ENCODE measurements at places on chromosomes 11 and 22.

DNA sequence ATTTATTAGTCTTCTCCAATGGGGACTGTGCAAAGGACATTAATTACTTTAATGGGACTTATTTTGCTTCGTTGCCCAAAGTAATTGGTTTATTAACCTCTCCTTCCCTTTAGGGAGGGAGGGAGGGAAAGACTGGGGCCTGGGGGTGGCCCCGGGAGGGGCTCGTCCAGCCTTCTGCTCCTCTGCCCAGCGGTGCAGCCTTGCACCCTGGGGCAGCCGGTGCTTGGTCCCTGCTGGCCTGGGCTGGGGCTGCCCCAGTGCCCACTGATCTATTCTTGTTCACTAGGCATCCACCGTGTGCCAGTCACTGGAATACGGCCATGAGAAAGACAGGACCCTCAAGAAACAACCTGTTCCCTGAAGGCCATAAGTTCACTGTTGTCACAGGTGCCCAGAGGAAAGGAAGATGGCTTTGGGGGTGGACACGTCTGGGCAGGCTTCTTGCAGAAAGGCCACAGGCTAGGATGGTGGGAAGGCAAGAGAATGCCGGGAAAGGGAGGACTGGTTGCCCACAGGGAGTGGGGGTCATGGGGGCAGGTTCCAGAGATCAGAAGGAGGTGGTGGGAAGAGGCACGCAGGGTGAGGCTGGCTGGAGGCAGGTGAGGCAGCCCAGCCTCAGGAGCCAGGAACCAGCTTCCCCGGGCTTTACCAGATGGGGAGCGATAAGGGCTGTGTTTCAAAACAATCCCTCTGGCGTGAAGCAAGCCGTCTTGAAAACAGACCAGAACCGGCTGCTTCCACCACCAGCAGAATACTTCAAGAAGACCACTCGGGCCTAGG is 47.6 kb upstream of the KCNQ1OT1 start:
- H3K4me3 ChIP-seq = no peak overlapping the region
- no peak for DNase-seq
- no peaks in the 10 kb centered on the region for H3K27me3 ChIP-seq
- H3K4me1 ChIP-seq = peaks cover 9% of the 10 kb centered on the region

DNA sequence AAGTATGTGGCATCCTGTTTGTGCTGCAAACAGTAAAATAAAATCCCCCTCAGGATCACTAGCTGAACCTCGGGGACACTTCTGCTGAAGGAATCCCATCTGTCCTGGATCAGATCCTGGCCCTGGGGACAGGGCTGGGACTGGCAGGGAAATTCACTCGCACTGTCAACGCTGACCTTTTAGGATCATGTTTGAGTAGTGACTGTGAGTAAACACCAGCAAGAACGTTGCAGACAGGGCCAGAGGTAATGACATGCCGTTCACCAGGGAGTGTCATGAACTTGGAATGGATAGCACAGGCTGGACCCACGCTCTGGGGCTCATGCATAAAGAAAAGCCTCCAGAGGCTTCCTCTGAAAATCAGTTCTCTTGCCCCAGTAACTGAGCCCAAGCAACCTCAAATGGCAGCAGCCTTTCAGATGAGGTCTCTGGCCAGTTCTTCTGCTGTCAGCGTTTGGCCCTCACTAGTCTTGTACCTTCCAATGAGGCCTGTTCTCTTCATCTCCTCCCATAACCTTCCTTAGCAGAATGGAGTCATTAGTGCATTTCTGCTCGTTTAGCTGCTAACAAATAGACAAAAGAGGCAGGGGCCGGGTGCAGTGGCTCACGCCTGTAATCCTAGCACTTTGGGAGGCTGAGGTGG is 51.0 kb upstream of the BARX2 start:
- no peaks in the 10 kb centered on the region for H3K36me3 ChIP-seq
- H3K27ac ChIP-seq = peak overlapping the region; percentile 63
- H3K4me1 ChIP-seq = peaks cover 19% of the 10 kb centered on the region
- no peaks in the 10 kb centered on the region for H3K27me3 ChIP-seq
- H3K4me3 ChIP-seq = peak overlapping the region; percentile 12

GRCh38 chr11:64559351-64560138 is 31.5 kb upstream of the SLC22A12 start:
- no peaks in the 10 kb centered on the region for H3K27me3 ChIP-seq
- no peaks in the 10 kb centered on the region for H3K36me3 ChIP-seq
- no peak overlapping the region for H3K27ac ChIP-seq
- H3K4me1 ChIP-seq = peaks cover 12% of the 10 kb centered on the region
- no peak overlapping the region for H3K4me3 ChIP-seq

- no peaks in the 10 kb centered on the region for H3K36me3 ChIP-seq
- no peak for DNase-seq
- H3K4me3 ChIP-seq = no peak overlapping the region
These were observed 446.5 kb downstream of the AASDHPPT start for GRCh38 chr11:106523921-106524320.

- H3K4me1 ChIP-seq = peaks cover 26% of the 10 kb centered on the region
- H3K27me3 ChIP-seq = no peaks in the 10 kb centered on the region
- H3K27ac ChIP-seq = peak overlapping the region; percentile 83
- H3K4me3 ChIP-seq = no peak overlapping the region
- H3K36me3 ChIP-seq = no peaks in the 10 kb centered on the region
These were observed 18.1 kb downstream of the CKAP5 start for GRCh38 chr11:46827995-46828394.

DNA sequence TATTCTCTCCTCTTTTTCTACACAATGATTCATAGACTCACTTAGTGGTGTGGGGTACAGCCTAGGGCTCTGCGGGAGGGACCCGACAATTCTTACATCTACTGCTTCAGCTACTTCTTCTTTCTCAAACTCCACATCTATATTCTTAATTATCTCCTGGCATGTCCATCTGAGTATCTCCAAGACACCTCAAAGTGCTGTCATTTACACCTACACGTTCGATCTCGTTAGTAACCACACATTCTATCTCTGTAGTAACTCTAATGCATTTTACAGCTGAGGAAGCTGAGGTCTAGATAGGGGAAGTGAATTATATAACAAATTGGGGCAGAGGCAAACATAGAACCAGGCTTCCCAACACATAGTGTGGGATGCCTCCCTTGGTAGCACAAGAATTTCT is 27.7 kb upstream of the RRM1 start:
- no peak overlapping the region for H3K27ac ChIP-seq
- no peak overlapping the region for H3K4me3 ChIP-seq
- H3K27me3 ChIP-seq = no peaks in the 10 kb centered on the region
- peaks cover 3% of the 10 kb centered on the region for H3K36me3 ChIP-seq
- H3K4me1 ChIP-seq = peaks cover 6% of the 10 kb centered on the region
- no peak for DNase-seq

DNA sequence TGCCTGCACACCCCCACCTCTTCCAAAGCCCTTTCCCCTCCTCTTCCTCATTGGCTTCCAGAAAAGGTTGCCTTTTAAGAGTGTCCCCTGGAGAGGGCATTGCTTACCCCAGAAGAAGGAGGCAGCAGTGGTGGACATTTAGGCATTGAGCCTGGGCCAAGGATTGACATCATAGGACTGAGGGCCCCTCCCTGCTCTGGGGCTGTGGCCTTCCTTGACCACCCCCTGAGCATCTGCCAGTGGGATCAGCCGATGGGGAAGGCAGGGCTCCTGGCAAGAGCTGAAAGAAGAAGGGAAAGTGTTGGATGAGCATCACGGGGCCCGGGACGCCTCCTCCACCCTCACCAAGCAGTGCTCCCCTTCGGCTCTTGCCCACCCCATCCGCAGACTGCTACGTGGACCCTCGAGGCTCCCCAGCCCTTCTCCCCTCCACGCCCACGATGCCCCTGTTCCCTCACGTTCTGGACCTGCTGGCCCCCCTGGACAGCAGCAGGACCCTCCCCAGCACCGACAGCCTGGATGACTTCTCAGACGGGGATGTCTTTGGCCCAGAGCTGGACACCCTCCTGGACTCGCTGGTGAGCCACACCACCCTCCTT is 37.4 kb downstream of the ZC3H7B start:
- H3K27ac ChIP-seq = no peak overlapping the region
- DNase-seq = peak; percentile 9
- no peak overlapping the region for H3K4me3 ChIP-seq

GRCh38 chr11:796565-797295 is 1.4 kb downstream of the SLC25A22 start:
- H3K27me3 ChIP-seq = no peaks in the 10 kb centered on the region
- H3K4me1 ChIP-seq = peaks cover 40% of the 10 kb centered on the region
- peak overlapping the region; percentile 96 for H3K4me3 ChIP-seq
- H3K27ac ChIP-seq = peak overlapping the region; percentile 87

DNA sequence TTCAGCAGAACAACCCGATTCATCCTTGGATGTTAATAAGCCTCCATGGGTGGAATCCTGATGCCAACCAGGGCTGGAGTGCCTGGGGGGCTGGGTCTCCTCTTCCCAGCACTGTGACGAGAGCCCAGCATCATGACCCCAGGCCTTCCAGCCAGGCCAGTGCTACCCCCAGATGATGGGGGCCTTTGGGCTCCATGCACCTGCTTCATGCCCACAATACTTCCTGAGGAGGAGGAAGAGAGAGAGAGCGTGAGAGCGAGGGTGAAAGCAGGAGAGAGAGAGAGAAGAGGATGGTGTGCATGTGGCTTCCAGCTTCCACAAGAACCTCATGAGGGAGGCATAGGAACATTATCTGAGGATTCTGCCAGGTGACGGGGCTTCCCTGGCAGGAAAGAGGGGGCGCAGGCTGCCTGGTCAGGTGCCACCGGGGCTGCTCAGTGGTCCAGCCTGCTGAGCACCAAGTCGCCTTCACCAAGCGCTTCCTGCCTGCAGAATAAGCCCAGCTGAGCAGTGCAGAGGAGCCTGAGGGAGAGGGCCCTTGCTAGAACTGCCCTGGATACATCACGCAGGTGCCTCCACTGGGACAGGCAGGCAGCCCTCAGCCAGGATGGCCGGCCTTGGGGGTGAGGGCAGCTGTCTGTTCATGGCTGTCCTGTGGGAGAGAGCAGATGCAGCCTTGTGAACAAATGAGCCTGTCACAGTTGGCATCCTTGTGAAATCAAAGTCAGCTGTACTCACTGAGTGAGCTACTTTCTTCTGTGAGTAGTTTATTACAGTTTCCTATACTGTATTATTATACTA is 243.3 kb upstream of the B3GAT1 start:
- no peak for DNase-seq
- no peaks in the 10 kb centered on the region for H3K27me3 ChIP-seq
- no peaks in the 10 kb centered on the region for H3K4me1 ChIP-seq

GRCh38 chr11:18934195-18934814 is 4.9 kb downstream of the MRGPRX1 start:
- no peaks in the 10 kb centered on the region for H3K36me3 ChIP-seq
- no peak overlapping the region for H3K4me3 ChIP-seq
- H3K27ac ChIP-seq = no peak overlapping the region
- no peaks in the 10 kb centered on the region for H3K27me3 ChIP-seq
- no peaks in the 10 kb centered on the region for H3K4me1 ChIP-seq

DNA sequence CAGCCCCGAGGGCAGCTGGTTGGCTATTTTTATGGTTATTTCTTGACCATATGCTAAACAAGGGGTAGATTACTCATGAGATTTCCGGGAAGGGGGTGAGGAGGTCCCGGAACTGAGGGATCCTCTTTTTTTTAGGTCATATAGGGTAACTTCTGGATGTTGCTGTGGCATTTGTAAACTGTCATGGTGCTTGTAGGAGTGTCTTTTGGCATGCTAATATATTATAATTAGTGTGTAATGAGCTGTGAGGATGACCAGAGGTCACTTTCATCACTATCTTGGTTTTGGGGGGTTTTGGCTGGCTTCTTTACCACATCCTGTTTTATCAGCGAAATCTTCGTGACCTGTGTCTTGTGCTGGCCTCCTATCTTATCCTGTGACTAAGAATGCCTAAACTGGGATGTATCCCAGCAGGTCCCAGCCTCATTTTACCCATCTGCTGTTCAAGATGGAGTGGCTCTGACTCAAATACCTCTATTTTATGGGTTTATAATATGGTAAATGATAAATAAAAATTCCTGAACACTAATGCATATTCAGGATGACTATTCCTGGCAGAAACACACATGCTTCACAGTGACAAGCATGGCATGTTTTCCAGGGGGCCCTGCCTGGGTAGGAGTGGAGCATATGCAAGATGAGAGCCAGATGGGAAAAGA is 11.2 kb downstream of the KREMEN1 start:
- no peak for DNase-seq
- H3K36me3 ChIP-seq = no peaks in the 10 kb centered on the region
- H3K27ac ChIP-seq = peak overlapping the region; percentile 30

DNA sequence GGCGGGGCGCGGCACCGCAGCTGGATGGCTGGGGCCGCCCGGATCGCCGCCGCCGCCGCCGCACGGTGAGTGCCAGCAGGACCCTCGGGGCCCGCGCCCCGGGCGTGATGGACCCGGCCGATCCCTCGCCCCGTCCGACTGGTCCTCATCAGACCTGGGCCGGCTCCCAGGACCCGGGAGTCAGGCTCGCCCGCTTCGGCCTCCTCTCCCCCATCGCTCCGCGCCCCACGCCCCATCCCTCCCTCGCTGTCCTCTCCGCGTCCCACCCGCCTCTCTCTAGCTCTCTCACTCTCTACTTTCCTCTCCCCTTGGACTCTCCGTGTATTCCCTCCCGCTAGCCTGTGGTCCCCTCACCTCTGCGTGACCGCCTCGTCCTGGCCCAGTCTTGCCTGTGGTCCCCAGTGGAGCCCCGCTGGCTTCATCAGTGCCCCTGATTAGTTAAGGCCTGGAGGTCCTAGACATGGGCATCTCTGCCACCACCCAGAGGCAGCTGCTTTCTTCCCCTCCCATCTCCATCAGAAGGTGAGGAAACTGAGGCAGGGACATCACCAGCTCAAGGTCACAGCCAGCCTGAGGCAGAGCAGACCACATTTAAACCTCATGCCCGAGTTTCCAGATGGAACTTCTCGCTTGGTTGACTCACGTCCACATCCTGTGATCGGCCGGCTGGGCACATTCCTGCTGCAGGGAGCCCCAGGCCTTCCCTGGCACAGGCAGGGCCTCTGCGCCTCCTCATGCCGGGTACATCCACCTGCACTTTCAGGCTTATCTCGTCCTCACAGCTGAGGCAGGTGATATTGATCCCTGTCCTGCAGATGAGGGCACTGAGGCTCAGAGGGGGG is 429 bp downstream of the SLC39A13 start:
- H3K4me1 ChIP-seq = peaks cover 57% of the 10 kb centered on the region
- H3K27me3 ChIP-seq = no peaks in the 10 kb centered on the region
- peak overlapping the region; percentile 75 for H3K4me3 ChIP-seq

DNA sequence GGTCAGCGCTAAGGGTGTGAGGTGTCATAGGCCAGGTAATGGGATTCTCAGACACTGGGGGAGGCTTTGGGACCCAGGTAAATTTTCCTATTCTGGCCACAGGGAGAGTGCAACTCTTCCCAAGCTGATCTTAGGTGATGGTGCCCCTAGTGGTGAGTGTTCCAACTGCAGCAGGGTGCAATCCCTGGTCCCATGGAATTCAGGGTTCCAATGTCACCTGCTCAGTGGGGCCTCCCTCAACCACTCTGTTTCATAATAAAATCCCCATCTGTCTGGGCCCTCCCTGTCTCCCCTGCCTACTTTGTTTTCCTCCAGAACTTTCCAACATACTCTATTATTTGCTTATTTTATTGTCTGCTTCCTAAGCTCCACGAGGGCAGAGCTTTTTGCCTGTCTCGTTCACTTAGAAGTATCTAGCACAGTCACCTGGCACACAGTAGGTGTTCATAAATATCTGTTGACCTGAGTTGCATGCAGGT is 2.9 kb upstream of the SGSM1 start:
- no peak overlapping the region for H3K27ac ChIP-seq
- peak; percentile 65 for DNase-seq
- no peaks in the 10 kb centered on the region for H3K27me3 ChIP-seq
- H3K36me3 ChIP-seq = no peaks in the 10 kb centered on the region
- no peak overlapping the region for H3K4me3 ChIP-seq

- no peaks in the 10 kb centered on the region for H3K4me1 ChIP-seq
- H3K36me3 ChIP-seq = no peaks in the 10 kb centered on the region
- DNase-seq = no peak
- no peaks in the 10 kb centered on the region for H3K27me3 ChIP-seq
These were observed 151.7 kb downstream of the UVRAG start for GRCh38 chr11:75966537-75967287.

GRCh38 chr11:44138980-44139379 is 43.5 kb downstream of the EXT2 start:
- no peak for DNase-seq
- H3K4me3 ChIP-seq = no peak overlapping the region
- H3K27me3 ChIP-seq = no peaks in the 10 kb centered on the region
- no peaks in the 10 kb centered on the region for H3K36me3 ChIP-seq
- H3K27ac ChIP-seq = no peak overlapping the region
